Activated T-helper 9 cell treated with anti-CD3 and anti-CD28 coated beads, Interleukin-2, amount 50 U/mL, for 16 hours (primary cell): ENCODE measurements at places on chromosomes 5 and 9.

- DNase-seq: no peak
These were observed 97.8 kb upstream of the HAND1 start for GRCh38 chr5:154575546-154576428.

DNA sequence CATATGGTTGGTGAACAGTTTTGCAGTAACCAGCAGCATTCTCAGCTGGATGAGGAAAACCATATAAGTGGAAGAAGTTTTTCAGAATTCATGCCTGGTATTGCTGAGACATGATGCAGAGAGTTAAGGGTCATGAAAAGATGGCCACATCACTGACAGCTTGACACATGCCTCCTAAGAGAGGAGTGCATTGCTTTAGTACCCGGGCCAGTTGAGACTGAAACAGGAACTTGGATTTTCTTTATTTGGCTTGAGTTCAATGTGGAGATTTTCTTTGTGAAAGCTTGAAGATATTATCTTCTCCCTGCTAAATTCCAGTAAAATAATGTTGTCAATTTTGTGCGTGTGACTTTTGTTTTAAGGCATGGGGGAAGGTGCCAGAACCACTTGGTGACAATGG, 35.8 kb downstream of the HACD4 start:
- DNase-seq: no peak

- no peak for DNase-seq
These were observed 842 bp downstream of the TMED7 start for GRCh38 chr5:115624994-115625393.

GRCh38 chr9:137458194-137459151, 661 bp downstream of the NSMF start:
- no peak for DNase-seq
